ENCODE measurements at places on chromosomes 5 and 9. TPM values are rescaled to one million over a fixed set of nuclear protein-coding genes. Genes with fewer than 3 reads are reported as not detected.

DNA sequence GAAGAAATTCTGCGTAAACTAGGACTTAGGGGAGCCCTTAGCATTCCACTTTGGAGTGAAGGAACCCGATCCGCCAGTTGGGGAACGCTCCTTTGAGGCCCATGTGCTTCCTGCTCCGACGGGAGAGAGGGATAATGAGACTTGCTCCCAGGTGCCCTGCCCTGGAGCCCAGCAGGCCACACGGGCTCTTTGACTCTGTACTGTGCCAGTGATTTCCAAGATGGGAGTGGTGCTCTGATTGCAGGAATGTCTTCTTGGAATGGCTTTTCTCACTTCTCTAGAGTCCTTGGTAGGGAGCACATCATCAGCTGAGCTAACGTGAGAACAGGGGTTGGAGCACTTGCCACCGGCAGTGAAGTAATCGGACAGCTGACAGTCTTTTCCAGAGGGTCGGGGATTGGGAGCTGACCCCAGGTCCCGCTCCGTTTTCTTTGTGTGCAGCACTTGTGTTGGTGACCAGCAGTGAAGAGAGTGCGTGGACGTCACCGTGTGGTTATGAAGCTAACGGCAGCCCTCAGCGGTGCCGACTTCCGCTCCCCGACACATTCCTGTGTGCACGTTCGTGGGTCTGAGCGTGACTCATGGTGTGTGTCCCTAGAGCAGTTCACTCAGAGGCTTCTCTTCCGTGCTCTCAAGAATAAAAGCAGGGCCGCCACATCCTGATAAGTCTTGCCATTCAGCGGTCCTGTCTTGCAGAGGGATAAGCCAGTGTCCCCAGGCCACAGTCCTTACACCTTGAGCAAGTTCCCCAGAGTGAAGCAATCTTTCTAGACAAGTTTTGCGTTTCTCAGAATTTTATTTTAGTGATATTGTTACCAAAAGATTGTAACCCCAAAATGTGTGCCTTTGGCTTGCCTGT is 25.6 kb downstream of the ABL1 start:
- no peaks in the 10 kb centered on the region for H3K36me3 ChIP-seq
- H3K4me1 ChIP-seq, result no peaks in the 10 kb centered on the region
- no peaks in the 10 kb centered on the region for H3K27me3 ChIP-seq
- no peak overlapping the region for H3K4me3 ChIP-seq

- H3K4me3 ChIP-seq, result no peak overlapping the region
- H3K27ac ChIP-seq, result no peak overlapping the region
- peaks cover 52% of the 10 kb centered on the region for H3K4me1 ChIP-seq
- DNase-seq, result no peak
- no peaks in the 10 kb centered on the region for H3K27me3 ChIP-seq
These were observed 11.3 kb downstream of the ERAP1 start for GRCh38 chr5:96796434-96796833.

DNA sequence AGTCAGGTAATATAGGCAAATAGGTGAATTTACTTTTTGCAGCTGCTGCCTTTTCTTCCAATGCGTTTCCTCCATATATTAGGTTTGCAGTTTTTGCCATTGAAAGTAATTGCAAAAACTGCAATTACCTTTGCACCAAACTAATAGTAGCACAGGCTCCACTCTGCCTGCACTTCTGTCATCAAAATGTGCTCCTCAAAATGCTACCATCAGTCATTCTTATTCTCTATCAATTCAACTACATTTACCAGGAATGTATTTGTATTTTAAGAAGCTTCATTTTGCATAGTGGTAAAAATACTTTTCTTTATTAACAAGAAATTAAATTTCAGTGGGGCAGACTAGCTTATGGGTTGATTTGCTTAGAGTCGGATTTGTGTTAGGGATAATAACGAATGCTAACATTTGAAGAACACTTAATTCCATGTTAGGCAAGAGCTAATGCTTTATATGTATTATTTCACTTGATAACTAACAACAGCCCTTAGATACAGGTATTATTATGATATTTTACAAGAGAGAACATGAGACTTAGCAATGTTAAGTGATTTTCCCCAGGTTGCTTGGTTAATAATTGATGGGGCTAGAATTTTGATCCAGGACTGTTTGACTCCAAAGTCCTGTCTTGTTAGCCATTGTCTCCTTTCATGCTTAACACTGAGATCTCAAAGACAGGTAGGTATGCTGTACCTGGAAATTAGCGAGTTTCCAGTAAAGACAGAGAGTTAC is 300.4 kb downstream of the MAN2A1 start:
- H3K4me1 ChIP-seq, result no peaks in the 10 kb centered on the region
- no peak overlapping the region for H3K27ac ChIP-seq
- H3K27me3 ChIP-seq, result no peaks in the 10 kb centered on the region
- H3K4me3 ChIP-seq, result no peak overlapping the region
- no peak for DNase-seq

- no peak for DNase-seq
- no peaks in the 10 kb centered on the region for H3K36me3 ChIP-seq
- H3K4me1 ChIP-seq, result no peaks in the 10 kb centered on the region
- no peak overlapping the region for H3K4me3 ChIP-seq
These were observed 59.8 kb upstream of the RNU6ATAC start for GRCh38 chr9:134224127-134224526.

DNA sequence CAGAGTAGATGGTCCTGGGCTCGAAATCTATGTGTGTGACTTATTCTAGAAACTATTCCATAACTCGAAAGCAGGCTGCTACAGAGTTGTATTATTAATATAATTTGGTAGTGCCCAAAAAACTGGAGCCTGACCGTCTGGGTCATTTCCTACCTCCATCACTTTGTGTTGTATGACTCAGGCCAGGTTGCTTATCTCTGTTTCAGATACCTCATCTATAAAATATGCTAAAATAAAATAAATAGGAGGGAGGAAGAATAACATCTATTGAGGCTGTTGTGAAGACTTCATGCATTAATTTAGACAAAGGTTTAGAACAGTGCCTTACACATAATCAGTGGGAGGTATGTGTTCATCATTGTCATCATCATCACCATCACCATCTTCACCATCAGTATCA is 57.7 kb downstream of the PDE4D start:
- H3K27me3 ChIP-seq, result peaks cover 10% of the 10 kb centered on the region
- H3K4me3 ChIP-seq, result no peak overlapping the region
- no peaks in the 10 kb centered on the region for H3K36me3 ChIP-seq
- H3K27ac ChIP-seq, result no peak overlapping the region

The CCDC192 gene
- total RNA-seq, result not detected

GRCh38 chr5:173778152-173778782 is 109.9 kb upstream of the CPEB4 start:
- DNase-seq, result no peak
- no peaks in the 10 kb centered on the region for H3K36me3 ChIP-seq
- peaks cover 25% of the 10 kb centered on the region for H3K4me1 ChIP-seq
- H3K27ac ChIP-seq, result no peak overlapping the region
- no peak overlapping the region for H3K4me3 ChIP-seq

DNA sequence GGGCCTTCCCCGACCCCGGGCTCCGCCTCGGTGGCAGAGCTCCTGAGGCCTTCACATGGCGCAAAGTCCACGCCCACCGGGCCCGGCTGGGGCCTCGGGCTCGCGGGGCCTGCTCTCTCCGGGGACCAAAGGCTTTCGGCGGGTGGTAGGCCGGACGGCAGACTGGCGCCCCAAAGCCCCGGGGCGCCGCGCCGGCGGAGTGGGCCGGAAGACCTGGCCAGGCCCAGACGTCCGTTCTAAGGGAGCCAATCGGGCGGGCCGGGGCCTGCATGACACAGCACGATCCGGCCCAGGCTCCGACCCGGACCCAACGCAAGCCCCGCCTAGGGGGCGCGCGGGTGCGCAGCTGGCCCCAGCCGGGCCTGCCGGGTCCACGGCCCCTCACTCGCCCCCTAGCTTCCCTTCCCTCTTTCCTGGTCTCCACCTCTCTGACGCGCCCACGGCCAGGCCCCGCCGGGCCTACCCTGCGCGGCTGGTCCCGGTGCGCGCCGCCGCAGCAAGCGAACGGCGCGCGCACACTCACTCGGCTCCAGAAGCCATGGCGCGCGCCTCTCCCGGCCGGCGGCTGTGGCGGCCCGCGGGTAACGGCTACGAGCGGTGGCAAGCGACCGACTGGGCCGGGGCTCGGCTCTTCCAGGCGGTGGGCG is 488 bp downstream of the VCP start:
- DNase-seq, result peak; percentile 77
- H3K27ac ChIP-seq, result peak overlapping the region; percentile 96
- H3K27me3 ChIP-seq, result no peaks in the 10 kb centered on the region
- peaks cover 57% of the 10 kb centered on the region for H3K4me1 ChIP-seq
- peak overlapping the region; percentile 92 for H3K4me3 ChIP-seq

The HAVCR2 gene
- 10.4 TPM for total RNA-seq
